ENCODE measurements at places on chromosomes 11 and 22. TPM values are rescaled to one million over a fixed set of nuclear protein-coding genes. Genes with fewer than 3 reads are reported as not detected.
A peak's percentile ranks its signal among the peaks of the same experiment; 100 is the strongest.

Gene PACSIN3
- 6.8 TPM for total RNA-seq

- DNase-seq, result no peak
Observed at GRCh38 chr11:95512682-95513081, 276.9 kb downstream of the FAM76B start.

DNA sequence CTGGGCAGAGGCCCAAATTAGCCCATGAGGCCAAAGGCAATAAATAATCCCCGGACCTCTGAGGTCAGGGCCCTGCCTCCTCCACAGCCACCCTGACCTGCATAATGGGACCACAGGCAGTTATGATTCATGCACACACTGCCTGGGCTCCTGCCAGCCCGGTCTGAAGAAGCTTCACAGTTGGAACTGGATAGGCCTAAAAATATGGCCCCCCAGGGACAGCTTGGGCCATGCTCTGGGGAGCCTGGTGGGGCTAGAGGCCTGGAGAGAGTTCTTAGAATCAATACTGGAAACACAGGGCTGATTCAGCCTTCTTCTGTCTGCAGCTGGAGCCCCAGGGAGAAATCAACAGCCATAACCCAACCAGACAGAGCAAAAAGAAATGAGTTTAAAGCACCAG lies 112.8 kb upstream of the CADM1 start:
- DNase-seq, result no peak

DNA sequence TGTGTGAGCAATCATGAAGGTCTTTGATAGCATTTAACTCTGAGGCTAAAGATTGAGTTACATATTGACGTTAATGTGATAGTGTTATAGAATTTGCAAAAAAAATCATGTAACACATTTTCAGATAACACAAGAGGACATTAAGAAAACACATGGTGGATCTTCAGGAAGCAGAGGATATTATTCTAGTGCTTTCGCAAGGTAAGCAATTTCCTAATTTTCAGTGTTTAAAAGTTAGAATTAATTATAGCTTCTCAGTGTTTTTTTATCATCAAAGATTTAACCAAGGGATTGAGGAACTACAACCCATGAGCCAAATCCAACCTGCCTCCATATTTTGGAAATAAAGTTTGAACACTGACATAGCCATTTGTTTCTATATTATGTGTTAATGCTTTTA lies 78.5 kb downstream of the DKK3 start:
- no peak for DNase-seq

GRCh38 chr22:22203048-22203971 lies 41.3 kb upstream of the VPREB1 start:
- no peak for DNase-seq

GRCh38 chr11:74011360-74012073 lies 2.6 kb upstream of the UCP3 start:
- peak; percentile 70 for DNase-seq

DNA sequence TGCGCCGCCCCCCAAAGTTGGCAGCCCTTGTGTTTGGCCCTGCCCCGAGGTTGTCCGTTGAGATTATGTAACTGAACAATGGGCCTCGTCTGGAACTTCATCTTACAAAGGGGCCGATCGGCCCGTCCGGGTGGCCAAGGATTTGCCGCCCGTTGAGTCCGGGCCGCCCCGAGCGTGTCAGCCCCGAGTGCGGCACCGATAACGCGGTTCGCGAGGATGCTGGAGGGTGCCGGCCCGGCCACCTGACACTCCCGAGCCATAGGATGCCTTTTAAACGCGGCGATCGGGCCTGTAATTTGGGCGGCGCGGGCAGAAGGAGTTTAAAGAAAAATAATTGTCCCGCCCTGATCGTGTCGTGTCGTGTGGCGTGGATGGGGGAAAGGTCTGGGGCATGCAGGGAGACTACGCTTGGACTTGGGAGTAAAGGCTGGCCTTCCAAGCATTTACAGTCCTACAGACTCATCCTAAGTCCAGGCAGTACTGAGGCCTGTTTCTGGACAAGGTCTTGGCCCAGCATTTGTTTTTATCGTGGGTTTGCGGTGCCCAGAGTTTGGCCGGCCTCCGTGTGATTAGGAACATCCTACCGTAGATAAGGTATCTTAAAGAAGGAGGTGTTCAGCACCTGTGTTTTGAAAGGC lies 1.3 kb downstream of the WEE1 start:
- peak; percentile 29 for DNase-seq
